Gastroesophageal sphincter (tissue), 4 donors: ENCODE measurements at places on chromosomes 11 and 22. TPM values are rescaled to one million over a fixed set of nuclear protein-coding genes. Genes with fewer than 3 reads are reported as not detected.

SMTNL1 gene
- total RNA-seq: not detected

AIFM3 gene
- total RNA-seq: 0.27 TPM

RNF169 gene
- 28.8 TPM for total RNA-seq

NLRP6 gene
- not detected for total RNA-seq

CYTH4 gene
- 4.2 TPM for total RNA-seq

BDNF gene
- total RNA-seq: not detected

EIF3M gene
- 392 TPM for total RNA-seq

TMEM9B gene
- 14.6 TPM for total RNA-seq

OR2AG1 gene
- not detected for total RNA-seq

ABTB2 gene
- total RNA-seq: 4.1 TPM

YPEL1 gene
- total RNA-seq: 13.5 TPM

RFPL1 gene
- not detected for total RNA-seq

ZDHHC5 gene
- total RNA-seq: 51.8 TPM

APOL3 gene
- 44.6 TPM for total RNA-seq

IGSF22 gene
- total RNA-seq: not detected

ANGPTL5 gene
- total RNA-seq: 0.62 TPM

OR4C46 gene
- not detected for total RNA-seq

MS4A6E gene
- total RNA-seq: not detected

LMO1 gene
- not detected for total RNA-seq

MRGPRF gene
- 88.9 TPM for total RNA-seq

OR52E2 gene
- not detected for total RNA-seq

ARAP1 gene
- 104 TPM for total RNA-seq

OR4A5 gene
- not detected for total RNA-seq

SLC7A4 gene
- 0.47 TPM for total RNA-seq

GRM5 gene
- not detected for total RNA-seq

FLRT1 gene
- total RNA-seq: 4.3 TPM

CDON gene
- 31.0 TPM for total RNA-seq

OR6T1 gene
- not detected for total RNA-seq

HTR3A gene
- total RNA-seq: not detected

BTBD18 gene
- total RNA-seq: not detected
